ENCODE measurements at places on chromosomes 16 and 17.

DNA sequence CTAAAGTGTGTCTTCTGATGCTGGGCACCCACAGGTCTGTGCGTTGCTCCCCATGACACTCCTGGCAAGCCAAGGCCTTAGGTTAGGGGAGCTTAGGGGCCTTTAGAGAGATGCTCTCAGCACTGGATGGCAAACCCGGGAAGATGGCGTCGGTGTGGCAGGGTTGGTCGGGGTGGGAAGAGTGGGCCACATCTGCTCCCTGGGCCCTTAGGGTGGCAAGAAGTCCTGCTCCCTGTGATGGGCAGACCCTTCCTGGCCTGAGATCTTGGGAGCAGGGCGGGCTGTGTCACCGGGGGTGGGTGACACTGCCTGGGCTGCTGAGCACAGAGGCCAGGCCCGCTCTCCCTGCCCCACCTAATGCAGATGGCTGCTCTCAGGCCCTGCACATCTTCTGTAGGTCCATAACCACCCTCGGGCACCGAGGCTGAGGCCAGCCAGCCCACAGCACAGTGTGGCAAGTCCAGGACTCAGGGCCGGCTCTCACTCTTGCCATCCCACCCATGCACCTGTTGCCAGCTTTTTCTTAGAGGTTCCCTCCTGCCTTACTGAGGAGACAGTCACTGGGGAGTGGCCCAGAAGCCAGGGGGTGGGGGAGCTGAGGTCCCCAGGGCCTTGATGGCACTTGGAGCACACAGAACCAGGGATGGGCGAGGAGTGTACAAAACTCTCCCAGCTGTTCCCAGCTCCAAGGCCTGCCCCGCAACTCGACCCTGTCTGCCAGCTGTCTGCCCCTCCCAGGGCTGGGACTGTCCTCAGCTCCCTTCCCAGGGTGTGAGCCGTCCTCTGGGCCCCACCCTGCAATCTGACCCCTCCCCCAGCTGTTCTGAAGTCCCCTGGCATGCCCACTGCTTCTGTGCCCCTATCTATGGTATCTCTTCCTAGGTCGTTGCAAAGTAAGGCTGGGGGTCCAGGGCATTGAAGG, 4.4 kb upstream of the MTSS2 start:
- DNase-seq: no peak

GRCh38 chr17:6153375-6153774, 83.2 kb downstream of the WSCD1 start:
- no peak for DNase-seq

DNA sequence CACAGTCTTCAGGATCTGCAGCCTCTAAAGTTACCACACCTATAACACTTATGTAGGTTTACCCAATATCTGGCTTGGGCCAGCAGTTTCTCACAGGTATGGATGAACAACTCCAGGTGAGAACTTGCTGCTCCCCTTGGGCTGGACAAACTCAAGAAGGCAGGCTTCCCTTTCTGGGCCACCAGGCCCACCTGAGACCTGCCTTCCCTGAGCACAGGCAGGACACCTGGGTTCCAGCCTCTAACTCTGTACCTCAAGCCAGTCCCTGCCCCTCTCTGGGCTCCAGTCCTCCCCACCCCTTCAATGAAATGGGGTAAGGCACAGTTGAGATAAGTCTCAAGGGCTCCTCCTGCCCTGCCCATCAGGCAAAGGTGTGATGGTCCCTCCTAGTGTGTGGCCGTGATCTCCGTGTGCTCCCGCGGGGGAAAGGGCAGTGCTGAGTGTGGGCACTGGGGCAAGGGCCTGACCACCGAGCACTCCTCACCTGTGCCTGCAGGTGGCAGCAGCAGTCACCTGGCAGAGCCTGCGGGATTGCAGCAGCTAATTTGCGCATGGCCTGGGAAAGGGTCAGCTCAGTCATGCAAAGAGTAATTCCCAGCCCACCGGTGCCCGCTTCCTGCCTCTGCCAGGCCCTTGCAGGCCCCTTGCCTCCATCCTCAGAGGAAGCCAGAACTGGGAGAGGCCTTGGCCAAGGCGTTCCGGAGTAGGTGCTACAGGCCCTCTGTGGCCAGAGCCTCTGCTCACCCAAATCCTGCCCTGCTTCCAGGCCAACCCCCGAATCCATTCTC, 28.2 kb upstream of the ADGRG1 start:
- no peak for DNase-seq

- no peak for DNase-seq
Measured at GRCh38 chr17:74163271-74163821, 40.1 kb upstream of the RPL38 start.

DNA sequence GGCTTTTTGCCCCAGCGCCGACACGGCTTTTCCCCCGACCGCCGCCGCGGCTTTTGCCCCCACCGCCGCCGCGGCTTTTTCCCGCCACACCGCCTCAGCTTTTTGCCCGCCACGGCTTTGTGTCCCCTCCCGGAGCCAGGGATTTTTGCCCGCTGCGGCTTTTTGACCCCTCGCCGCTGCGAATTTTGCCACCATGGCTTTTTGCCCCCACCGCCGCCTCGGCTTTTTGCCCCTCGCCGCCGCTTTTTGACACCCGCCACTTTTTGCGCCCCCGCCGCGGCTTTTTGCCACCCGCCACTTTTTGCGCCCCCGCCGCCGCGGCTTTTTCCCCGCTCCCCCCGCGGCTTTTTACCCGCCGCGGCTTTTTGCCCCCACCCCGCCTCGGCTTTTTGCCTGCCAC, 1342.5 kb downstream of the TP53TG3F start:
- DNase-seq: no peak

DNA sequence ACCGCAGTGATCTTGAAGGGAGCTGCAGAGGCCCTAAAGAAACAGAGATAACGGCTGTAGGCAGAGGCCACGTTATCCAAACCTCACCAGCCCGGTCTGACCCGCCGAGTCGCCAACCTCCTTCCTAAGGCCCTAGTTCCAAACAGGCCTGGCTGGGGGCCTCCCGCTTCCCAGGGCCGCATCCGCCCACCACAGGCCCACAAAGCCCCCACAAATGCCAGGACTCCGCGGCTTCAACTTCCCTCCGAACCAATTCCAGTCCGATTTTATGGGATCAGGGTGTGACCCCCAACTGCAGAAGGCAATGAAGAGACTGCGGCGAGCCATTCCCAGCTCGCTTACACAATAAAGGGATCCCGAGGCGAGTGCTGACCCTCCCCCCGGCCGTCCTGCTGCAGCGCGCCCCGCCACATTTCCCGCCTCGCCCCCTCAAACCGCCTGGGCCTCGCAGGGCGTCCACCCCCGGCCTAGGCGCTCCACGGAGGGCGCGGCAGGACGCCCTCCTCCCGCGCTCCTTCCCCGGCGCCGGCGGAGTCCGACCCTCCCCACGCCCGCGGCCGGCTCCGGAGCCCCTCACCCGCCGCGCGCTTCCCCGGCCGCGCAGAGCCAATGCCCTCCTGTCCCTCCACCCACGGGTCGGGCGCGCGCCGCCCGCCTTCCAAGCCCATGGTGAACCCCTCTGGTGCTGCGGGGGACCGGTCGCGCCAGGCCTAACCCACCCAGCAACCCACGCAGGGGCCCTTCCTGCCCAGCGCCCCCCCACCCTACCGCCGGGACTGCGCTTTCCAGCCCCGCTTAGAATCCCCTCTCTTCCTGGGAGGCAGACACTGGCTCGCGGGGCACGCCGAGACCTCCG, 926 bp downstream of the MYH10 start:
- peak; percentile 0 for DNase-seq

GRCh38 chr17:59513934-59514841, 51.2 kb upstream of the DHX40 start:
- peak; percentile 95 for DNase-seq

- DNase-seq: no peak
Measured at GRCh38 chr16:15907863-15908478, 19.6 kb upstream of the CEP20 start.

- no peak for DNase-seq
Measured at GRCh38 chr16:86042393-86042792, 143.4 kb downstream of the IRF8 start.

DNA sequence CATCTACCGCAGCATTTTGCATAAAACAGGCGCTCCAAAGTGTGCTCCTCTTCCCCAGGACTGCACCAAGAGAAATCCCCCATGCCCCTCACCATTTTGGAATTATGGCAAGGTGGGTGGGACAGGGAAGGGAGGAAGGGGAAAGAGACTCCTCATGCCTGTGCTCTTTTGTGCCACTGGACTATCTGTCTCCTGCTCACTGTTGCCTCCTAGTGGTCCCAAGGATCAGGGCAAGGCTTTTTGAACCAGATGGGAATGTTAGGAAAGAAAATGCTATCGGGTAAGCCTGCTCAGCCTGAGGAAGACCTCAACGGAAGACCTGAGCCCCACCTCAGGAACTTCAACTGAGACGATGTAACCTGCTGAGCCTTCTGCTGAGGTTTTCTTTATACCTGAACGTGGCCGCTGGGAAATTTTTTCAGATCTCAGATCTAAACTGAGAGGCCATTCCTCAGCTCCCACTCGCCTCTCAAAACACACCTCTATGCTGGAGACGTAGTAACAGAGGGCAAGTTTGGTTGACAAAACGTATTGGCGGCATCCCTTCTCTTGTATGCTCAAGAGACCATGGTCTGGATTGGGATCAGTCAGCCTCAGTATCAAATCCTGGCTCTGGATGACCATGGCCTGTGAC, 58.3 kb downstream of the SPACA3 start:
- DNase-seq: no peak

- DNase-seq: no peak
Measured at GRCh38 chr17:72249441-72249840, 128.6 kb downstream of the SOX9 start.

GRCh38 chr17:59329176-59330052, 2.0 kb upstream of the YPEL2 start:
- no peak for DNase-seq

DNA sequence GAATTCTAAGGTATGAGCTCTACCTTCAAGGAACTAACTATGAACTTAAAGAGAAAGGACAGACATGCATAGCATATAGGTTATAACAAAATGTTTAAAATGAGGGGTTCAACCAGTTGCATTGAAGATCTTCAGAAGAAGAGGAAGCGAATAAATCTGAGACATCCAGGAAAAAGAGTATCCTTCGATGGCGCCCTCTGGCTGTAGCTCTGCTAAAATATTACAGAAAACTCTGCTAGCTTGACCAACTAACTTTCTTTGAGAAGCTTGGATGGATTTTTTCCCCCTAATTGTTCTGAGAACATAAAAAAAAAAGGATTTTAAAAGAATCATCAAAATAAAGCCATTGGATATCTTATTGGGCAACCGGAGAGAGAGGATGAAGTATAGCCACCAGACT, 659.9 kb upstream of the SOX9 start:
- DNase-seq: no peak

GRCh38 chr16:30723725-30724355, 24.4 kb upstream of the PHKG2 start:
- no peak for DNase-seq

GRCh38 chr16:66523861-66524354, 26.0 kb downstream of the TK2 start:
- no peak for DNase-seq

GRCh38 chr17:10631048-10631700, 25.9 kb downstream of the MYH3 start:
- DNase-seq: no peak

- DNase-seq: no peak
Measured at GRCh38 chr16:82726306-82726705, 99.5 kb downstream of the CDH13 start.

GRCh38 chr17:48605409-48605919, 678 bp upstream of the HOXB6 start:
- no peak for DNase-seq

- no peak for DNase-seq
Measured at GRCh38 chr16:7504844-7505243, 172.2 kb downstream of the RBFOX1 start.

DNA sequence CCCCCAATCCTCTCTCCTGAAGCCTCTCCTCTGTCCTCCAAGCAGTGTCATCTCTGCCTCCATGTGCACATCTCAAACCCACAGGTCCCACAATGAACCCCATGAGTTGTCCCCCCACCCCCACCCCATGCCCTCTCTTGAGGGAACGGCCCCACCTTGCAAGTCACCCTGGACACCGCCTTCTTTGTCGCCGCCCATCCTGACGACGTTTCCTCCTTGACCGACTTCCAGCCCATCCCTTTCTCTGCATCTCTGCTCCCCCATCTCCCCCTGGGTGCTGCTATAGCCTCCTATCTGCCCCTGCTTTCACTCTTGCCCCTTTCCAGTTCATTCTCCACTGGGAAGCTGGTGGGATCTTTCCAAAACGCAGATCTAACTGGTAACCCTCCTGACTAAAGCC, 1.7 kb upstream of the SPATA20 start:
- DNase-seq: no peak

DNA sequence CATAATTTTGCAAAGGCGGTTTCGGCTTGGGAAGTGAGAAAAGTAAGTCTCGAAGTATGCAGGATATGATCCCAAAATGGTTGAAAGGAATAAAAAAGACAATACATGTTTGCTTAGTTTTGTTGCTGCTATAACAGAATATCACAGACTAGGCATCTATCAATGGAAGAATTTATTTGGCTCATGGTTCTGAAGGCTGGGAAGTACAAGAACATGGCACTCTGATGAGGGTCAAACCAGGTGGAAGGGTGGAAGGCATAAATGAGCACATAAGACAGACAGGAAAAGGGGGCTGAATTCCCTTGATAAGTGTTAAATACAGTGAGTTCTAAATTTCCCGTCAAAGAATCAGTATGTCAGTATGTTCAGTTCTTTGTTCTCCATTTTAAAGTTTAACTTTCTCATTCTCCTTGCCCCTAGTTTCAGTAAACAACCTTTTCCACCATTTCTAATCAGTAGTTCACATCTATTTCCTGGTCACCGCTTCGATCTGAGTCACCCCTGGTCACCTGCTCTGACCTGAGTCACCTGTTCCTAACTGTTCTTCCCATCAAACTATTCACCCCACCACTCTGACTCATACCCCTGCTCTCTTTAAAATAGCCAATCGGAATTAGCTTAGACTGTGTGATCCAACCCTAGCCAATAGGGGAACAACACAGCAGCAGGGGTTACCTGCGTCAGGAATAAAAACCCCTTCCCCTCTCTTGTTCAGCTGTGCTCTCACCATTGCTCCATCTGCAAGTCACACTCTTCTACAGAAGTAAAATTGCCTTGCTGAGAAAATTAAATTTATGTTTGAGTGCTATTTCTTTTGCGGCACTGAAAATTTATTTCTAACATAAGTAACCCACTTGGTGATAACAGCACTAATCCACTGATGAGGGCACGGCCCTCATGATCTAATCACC, 240.8 kb downstream of the STX8 start:
- DNase-seq: no peak

GRCh38 chr17:12085076-12085949, 64.6 kb downstream of the MAP2K4 start:
- DNase-seq: no peak

GRCh38 chr17:77569846-77570564, 388.5 kb upstream of the TNRC6C start:
- DNase-seq: no peak

Measured in NCI-H2227 treated with DMSO at 0.1 percent for 48 hours (cell line).